Mesenteric fat pad (tissue), 1 donor: ENCODE measurements at places on chromosomes 11 and 22.

DNA sequence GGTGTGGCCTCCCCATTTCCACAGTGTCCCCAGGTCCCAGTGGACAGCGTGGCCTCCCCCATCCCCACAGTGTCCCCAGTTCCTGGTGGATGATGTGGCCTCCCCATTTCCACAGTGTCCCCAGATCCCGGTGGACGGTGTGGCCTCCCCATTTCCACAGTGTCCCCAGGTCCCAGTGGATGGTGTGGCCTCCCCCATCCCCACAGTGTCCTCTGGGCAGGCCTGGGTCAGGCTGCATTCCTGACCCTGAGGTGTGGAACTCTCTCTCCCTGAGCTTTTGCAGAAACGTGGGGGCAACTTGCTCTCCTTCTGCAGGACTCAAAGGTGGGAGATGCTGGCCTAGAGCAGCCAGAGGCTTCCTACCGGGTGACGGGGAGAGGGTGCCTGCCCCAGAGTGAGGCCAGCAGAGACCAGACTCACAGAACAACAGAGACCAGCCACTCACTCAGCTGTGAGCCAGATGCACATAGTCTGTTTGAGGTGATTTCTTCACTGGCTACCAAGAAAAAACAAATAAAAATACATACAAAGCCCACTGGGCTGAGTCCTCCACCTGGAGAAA is 85.8 kb upstream of the FGF3 start:
- no peak for DNase-seq

DNA sequence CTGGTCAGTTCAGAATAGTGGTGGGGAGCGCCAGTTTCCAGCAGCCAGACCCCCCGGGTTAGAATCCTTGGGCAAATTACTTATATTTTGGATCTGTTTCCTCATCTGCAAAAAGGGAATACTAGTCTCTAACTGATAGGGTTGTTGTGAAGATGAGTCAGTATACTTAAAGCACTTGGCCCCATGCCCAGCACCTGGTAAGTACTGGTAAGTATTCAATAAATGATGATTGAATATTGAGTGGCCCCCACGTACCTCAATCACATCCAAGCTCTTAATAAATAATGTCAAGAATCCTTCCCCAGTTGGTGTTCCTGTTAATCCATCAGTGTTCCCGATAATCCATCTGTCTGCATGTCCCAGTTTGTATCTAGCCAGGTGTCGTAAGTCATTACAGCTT is 12.1 kb downstream of the ACP2 start:
- DNase-seq, result no peak

DNA sequence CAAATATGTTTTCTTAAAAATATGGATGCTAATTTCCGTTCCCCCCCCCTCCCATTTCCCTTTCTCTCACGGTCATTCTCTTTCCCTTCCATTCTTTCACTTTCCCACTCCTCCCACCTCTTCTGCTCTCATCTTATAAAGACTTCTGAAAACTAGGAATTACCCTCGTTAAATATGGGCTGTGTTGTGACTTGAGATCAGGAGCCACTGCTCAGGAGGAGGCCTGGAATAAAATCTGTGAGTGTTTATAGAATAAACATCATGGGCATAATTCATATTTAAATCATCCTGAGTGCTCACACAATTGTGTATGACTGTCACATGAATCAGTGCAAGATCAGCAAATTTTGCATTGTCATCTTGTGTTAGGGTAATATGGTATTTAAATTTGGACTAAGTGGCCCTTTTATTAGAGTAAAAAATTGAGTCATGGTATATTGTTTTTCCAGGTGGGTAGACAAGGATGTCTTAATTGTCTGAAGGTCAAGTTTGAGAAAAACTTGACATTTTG is 208.0 kb downstream of the DDX10 start:
- DNase-seq, result no peak

GRCh38 chr11:64916040-64916774 is 802 bp downstream of the ATG2A start:
- DNase-seq, result no peak

- no peak for DNase-seq
These were observed 124.7 kb downstream of the CADM1 start for GRCh38 chr11:115379528-115379927.

GRCh38 chr11:77397631-77398030 is 76.3 kb downstream of the PAK1 start:
- no peak for DNase-seq

DNA sequence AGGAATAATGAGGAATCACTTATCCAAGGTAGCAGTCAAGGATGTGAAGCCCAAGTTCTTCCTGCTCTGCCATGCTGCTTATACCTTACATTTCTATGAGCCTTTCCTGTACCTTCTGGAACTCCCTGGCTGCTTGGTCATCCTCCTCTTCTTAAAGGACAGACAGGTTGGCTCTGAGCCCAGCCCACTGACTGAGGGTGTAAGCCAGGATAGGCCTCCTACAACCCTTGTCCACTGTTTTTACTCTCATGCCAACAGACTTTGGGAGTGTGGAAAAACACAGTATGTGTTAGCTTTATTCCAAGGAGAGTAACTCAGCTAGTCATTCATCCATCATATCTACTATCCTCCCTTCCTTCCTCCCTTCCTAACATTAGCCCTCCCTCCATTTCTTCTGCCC is 47.5 kb downstream of the IRAG1 start:
- DNase-seq, result no peak

- DNase-seq, result no peak
These were observed 2.3 kb downstream of the ACY3 start for GRCh38 chr11:67648140-67648795.

- no peak for DNase-seq
These were observed 10.2 kb upstream of the LDHA start for GRCh38 chr11:18384157-18384641.

DNA sequence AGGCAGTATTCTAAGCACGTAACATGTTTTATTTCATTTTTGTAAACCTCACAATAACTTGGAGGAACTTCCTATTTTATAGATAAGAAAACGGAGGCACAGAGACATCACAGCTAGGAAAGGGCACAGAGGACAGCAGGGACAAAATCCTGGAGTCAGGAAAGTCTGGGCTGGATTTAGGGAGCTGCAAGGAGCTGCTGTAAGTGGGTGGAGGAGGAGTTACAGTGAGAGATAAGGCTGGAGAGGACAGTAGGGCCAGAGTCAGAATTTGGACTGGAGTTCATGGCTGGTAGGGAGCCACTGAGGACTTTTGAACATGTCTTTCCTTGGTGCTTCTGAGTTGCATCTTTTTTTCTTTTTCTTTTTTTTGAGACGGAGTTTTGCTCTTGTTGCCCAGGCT is 32.2 kb upstream of the PTPRJ start:
- no peak for DNase-seq

GRCh38 chr22:22588485-22589164 is 29.6 kb upstream of the PRAME start:
- DNase-seq, result no peak

- DNase-seq, result no peak
These were observed 16.3 kb downstream of the OR2AG2 start for GRCh38 chr11:6755303-6755952.

GRCh38 chr22:23386822-23387580 is 193.1 kb downstream of the IGLL1 start:
- DNase-seq, result no peak
